ENCODE measurements at places on chromosomes 7 and 10.
A peak's percentile ranks its signal among the peaks of the same experiment; 100 is the strongest.

GRCh38 chr10:132492323-132493025, 45.1 kb upstream of the INPP5A start:
- no peak for DNase-seq

DNA sequence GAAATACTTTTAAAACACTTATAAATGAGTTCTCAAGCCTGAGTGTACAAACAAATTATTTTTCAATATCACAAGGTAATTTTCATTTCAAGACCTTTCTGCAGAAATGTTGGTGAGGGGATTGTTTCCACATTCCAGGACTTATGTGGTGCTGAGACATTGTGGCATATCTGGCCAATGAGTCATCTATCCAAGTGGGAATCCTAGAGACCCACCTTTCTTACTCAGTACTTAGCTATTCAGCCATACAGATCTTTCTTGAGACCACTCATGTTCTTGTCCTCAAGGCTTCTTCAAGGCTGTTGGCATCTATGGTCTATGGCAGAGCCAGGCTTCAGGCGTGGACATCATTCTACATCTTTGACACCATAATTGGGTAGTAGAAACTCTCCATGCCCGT, 225.4 kb downstream of the DKK1 start:
- DNase-seq = no peak

DNA sequence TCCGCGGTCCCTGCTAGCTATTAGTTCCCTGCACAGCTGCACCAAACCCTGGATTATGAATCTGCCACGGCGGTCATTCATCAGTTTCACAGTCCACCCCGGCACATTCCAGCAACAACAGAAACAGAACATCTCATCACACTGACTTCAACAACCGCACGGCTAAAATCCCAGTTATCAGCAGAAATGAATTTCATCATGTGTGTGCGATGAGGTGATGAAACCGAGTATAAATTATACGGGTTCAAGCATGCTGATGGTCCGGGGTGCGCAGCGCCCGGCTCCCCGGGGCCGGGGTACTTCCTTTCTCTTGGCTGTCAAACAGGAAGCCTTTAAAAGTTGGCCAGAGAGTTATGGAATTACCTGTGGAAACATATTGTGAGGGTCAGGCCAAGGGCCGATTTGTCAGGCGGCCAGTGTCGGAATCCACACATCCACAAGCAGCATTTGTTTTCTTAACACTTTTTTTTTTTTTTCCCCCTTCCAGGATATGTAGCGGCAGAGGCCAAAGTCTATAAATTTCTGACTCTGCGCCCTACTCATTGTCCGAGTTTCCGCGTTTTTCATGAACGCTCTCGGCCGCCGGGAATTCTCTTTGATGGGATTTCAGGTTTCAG, 420.9 kb upstream of the MGMT start:
- no peak for DNase-seq

- DNase-seq = no peak
These were observed 1.5 kb downstream of the IL6 start for GRCh38 chr7:22728401-22729029.

GRCh38 chr7:147638566-147638965, 952.0 kb upstream of the C7orf33 start:
- no peak for DNase-seq

DNA sequence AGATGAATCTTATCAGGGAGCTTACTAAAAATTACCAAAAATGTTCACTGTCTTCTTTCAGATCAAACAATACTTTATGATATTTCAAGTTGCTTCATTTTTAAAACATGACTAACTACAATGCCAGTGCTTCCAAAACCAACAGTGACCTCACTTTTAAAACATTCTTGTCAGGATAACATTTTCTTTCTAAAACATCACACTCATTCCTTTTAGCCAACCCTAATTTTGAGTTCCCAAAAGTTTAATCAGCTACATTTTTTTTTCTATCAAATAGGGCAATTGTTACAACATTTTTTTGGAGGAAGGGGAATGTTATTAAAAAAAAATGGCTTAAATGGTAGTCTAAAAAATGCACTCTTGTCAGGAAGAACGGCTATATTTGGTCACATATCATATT, 37.3 kb downstream of the RTKN2 start:
- no peak for DNase-seq

- DNase-seq = peak; percentile 60
These were observed 3.8 kb upstream of the ANTXRL start for GRCh38 chr10:46282842-46283574.

DNA sequence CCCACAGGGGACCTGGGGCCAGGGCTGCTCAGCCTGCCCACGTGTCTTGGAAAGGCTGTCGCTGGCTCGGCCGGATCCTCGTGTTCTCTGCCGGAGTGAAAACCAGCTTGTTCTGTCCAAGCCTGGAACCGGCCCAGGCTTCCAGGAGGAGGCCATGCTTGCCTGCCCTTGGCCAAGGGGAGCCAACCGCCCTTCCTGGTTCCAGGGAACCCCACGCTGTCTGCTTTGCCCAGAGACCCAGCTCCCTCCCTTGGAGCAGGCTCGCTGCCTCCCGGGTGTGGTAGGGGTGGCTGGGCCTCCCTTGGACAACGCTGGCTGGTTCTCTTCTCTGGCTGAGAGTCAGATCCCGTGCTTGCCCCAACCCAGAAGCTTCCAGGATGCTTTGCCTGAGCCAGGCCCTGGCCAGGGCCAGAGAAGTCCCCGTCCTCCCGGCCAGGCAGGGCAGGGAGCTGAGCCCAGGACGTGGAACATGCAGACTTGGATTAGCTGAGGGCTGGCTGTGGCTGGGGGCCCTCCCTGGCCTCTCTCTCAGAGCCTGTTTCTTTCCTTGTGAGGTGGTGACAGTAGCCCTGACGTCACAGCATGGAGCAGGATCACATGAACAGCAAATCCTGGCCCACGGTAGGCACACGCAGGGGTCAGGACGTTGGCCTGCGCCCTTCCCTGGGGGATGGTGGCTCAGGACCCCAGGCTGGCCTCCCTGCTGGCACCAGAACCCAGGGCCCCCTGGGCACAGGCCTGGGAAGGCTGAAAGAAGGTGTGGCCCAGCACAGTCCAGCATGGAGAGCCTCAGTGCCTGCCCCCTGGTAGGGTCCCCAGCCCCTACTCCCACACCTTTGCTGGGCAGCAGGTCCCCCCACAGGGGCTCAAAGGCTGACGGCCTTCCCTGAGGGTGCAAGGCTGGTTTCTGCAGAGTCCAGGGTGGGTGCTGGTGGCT, 67.5 kb downstream of the PWWP2B start:
- DNase-seq = no peak

- no peak for DNase-seq
These were observed 13.1 kb upstream of the ASB4 start for GRCh38 chr7:95472581-95473161.

DNA sequence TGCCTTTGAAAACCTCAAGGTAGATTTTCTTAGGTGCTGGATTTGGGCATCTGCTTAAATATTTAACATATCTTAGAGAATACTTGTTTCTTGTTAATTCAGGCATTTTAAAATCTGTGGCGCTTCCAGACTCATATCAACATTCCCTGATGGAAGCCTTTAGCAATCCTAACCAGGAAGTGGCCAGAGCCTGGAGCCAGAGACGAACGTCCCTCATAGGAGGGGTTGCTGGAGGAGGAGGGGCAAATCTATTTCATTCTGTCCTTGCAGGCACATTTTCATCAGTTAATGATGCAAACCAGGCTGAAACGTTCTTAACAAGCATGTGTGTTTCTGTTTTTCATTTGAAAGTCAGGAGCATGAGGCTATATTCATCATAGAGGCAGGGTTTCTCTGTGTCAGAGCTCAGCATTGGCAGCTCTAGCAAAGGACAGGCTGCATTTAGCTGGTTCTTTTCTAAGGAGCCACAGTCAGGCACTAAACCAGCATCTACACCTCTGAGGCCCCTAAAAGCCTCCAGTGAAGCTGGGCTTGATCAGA, 17.8 kb upstream of the IFIT2 start:
- no peak for DNase-seq

DNA sequence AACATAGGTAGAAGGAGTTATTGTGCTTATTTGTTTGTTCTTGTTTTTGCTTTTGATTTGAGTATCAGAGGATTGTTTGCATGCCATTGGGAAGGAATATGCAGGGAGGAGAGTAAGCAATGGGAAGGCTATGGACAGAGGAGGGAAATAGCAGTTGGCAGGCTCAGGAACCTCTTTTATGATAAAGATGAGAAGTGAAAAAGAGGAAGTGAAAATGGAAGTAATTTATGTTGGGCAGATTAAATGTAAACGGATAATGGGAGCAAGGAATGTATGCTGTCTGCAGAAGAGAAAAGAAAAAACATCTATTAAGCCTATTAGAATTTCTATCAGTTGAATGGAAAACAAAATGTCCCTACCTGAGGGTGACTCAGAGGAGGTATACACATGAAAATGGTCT, 90.1 kb upstream of the NPSR1 start:
- DNase-seq = no peak

GRCh38 chr10:76444034-76444800, 1012.8 kb downstream of the LRMDA start:
- DNase-seq = no peak

DNA sequence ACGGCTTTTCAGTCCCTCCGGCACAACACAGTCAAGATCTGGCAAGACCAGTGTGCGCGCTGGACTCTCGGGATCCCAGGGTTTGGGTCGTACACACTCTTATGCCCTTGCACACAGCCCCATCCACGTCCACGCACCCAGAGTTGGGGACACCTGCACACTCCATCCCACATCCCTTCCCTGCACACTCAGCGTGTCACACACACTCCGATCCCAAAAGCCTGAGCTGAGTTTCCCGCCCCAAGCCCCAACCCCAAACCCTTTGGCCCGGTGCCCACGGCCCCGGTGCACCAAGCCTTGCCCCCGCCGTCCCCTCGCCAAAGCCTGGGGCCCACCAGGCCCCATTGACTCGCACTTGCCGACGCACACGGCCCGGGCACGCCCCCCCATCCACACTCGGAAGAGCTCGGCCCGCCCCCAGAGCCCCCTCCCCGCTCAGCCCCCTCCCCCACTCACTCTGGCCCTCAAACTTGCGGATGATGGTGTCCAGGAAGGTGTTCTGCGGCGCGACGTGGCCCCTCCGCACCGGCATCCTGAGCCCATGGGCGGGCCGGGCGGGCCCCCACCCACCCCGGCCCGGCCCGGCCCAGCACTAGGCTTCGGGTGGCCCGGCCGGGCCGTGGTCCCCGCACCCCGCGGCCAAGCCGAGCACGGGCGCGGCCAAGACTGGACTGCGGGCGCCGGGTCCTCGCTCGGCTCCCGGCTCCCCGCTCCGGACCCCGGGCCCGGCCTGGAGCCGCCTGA, 567 bp downstream of the KCNH2 start:
- DNase-seq = no peak

GRCh38 chr10:30639946-30640786, 10.6 kb upstream of the LYZL2 start:
- no peak for DNase-seq

- DNase-seq = no peak
These were observed 25.0 kb downstream of the ABLIM1 start for GRCh38 chr10:114632869-114633715.

GRCh38 chr10:93272884-93273675, 199.4 kb downstream of the CYP26A1 start:
- DNase-seq = no peak

GRCh38 chr7:102005933-102006480, 188.6 kb downstream of the CUX1 start:
- no peak for DNase-seq

DNA sequence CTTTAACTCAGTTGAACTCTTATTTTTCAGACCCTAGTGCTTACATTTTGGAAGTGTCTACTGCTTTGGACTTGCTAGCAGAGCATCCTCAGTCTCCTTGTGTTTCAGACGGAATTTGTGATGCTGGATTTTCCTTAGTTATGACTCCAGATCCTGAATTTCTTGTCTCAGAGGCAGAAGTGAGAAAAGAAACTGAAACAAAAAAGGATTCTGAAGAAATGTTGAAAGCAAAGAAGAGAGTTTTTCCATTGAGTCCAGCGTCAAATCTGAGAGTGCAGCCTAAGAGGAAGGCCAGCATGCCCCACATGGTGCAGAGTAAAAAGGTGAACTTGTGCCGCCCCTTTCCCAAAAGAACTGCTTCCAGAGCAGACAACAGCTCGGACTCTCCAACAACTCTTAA, 46.1 kb downstream of the TASOR2 start:
- DNase-seq = no peak

DNA sequence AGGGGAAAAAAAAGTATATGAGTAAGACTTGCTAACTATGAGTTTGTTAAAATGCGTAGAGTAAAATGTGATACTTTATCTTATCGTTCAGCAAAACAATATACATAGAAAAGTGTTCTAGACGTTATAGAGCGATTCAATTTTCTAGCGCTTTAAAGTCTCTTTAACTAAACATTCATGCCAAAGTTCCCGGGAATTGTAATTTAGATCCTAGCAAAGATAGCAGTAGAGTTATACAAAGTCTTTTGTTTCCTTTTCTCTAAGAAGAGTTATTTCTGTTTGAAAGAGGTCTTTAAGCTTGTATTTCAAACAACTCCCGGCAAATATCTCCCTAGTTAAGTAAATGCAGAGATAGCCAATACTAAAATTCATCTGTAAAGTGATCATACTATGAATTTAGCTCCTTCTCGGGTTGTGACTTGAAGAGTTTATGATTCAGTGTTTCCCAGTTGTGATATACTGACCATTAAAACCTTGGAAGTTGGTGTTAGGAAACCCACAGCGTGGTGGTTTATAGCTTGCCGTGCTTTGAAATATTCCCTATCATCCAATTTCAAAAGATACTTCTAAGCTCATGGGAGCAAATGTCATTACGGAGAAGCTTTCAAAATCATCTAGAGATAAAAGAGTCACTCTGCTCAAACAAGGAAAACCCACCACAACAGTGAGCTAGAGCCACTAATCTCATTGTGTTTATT, 171.7 kb downstream of the CSTF2T start:
- no peak for DNase-seq

- DNase-seq = no peak
These were observed 362.9 kb downstream of the GFRA1 start for GRCh38 chr10:115909962-115910731.

DNA sequence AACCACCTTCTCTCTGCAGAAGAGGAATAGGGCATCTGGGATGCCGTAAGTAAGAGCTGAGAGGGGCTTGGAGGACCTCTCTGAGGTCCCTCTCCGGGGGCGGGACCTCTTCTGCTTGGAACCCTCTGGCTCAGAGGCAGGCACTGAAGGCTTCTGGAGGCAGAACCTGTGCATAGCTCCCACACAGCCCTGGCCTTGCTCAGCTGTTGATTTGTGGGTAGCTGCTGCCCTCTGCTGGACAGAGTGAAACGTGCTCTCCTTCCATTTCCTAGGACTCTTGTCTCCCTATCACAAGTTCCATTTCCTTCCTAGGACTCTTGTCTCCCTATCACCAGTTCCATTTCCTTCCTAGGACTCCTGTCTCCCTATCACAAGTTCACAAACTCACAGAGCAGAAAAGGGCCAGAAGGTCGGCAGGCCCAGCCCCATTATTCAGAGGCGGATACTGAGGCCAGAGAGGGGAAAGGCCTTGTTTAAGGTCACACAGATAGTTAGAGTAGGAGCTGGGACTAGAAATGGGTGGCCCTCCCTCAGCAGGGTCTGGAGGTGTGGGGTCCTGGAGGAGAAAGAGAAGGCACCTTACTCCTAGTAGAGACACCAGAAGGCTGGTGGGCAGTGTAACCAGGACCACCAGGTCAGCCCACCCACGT, 30.3 kb upstream of the GARS1 start:
- peak; percentile 48 for DNase-seq

- no peak for DNase-seq
These were observed 125.7 kb downstream of the IMMP2L start for GRCh38 chr7:111436608-111437007.
